ENCODE measurements at places on chromosomes 3 and 15.

DNA sequence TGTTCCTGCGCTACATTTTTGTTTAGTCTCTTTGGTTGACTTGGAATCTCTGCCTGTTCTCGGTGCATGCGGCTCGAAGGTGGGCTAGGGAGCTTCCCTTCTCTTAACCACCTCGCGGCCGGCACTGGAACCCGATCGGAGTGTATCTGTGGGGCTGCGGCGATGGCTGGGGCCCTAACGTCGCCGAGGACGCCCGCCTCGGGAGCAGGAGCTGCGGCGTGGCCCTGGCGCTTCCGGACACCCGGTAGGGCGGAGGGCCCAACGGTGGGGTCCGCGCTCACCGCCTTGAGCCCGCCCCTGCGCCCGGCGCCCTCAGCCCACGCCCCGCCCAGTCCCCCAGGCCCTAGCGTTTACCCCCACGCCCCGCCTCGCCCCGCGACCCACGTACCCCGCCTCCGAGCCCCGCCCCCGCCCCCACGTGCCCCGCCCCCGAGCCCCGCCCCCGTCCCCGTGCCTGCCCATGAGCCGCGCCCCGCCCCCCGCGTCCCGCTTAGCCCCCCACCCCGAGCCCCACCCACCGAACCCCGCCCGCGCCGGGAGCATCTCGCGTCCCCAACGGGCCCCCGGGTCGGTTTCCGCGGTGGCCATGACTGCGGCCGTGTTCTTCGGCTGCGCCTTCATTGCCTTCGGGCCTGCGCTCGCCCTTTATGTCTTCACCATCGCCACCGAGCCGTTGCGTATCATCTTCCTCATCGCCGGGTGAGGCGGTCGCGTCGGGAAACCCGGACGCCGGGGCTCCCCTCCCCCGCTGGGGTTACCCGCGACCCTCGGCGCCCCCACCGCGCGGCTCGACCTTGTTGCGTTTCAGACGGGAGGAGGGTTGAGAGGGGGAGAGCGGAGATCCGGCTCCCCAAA is at the start of gene APH1B:
APH1B (plus strand) TSS at position 568 of the 855 bp plus-strand sequence; CDS start at position 587, 19 bp downstream.
- DNase-seq: peak; percentile 25

- DNase-seq: no peak
These were observed 98.7 kb downstream of the KCNMB2 start for GRCh38 chr3:178634975-178635374.

- no peak for DNase-seq
These were observed 26.0 kb downstream of the SV2B start for GRCh38 chr15:91126080-91126479.

DNA sequence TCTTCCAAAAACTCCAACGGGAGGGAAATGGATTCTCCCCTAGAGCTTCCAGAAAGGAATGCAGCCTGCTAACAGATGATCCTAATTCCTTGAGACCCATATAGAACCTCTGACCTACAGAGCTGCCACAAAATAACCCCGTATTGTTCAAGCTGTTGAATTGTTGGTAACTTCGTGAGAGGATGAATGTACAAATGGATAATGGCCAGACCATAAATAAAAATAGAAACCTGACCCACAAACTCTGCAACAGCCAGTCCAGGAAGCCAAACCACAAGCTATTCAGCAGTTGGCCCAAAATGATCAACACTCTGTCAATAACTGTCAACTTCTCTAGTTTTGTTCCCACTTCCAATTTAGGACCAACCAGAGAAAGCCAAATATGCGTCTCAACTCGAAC is 414.0 kb upstream of the ZNF717 start:
- no peak for DNase-seq

DNA sequence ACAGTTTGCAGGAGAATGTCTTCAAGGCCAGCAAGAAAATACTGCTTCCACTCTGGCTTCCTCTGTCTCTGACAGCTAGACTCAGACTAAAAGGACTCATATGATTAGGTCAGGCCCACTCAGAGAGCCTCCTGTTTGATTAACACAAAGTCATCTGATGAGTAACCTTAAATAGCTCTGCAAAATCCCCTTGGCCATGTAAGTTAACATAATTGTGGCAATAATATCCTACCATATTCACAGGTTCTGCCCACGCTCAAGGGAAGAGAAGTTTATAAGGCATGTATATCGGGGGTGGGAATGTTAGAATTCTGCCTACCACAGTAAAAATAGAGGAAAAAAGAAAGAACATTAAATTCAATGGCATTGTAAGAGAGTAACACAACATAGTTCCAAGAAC is 20.6 kb upstream of the HHATL start:
- no peak for DNase-seq

- no peak for DNase-seq
These were observed 46.3 kb upstream of the GCNT3 start for GRCh38 chr15:59565299-59565698.

DNA sequence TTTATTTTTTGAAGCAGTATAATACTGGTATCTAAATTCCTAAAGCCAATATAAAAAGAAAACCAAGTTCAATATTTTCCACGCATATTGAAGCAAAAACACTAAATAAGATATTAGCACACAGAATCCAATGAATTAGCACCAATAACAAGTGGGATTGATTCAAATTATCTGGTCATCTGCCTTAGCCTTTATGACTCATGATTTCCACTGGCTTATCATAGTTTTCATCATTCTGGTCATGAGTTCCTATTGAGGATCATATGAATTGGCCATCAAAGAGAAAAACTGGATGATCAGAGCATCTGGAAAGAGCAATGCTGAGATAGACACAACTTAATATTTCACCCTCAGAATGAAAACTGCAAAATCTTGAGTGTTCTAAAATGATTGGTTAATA is 809.9 kb downstream of the MCTP2 start:
- DNase-seq: no peak

GRCh38 chr15:36622197-36622795 is 42.9 kb downstream of the CDIN1 start:
- no peak for DNase-seq

DNA sequence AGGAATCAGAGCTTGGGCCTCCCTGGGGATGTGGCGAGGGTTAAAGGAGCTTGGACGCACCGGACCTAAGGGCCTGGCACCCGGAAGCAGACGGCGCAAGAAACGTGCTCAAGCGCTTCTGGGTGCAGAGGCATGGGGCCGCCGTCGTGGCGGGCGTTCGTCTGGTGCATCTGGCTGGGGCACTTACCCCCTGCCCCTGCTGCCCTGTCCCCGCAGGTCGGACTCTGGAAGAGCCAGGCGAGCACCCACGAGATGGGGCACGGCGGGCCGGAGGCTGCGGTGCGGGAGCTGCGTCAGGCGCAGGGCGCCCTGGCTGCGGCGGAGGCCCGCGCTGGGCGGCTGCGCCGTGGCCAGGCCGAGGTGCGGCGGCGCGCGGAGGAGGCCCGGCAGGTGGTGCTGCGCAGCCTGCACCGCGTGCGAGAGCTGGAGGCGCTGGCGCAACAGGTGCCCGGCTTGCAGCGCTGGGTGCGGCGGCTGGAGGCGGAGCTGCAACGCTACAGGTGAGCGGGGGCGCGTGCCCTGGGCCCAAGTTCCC is 2.5 kb downstream of the EFCC1 start:
- DNase-seq: no peak

- peak; percentile 75 for DNase-seq
These were observed 31.4 kb downstream of the HRH1 start for GRCh38 chr3:11185564-11186317.

- DNase-seq: no peak
These were observed 22.1 kb downstream of the AGBL1 start for GRCh38 chr15:86101818-86102217.

DNA sequence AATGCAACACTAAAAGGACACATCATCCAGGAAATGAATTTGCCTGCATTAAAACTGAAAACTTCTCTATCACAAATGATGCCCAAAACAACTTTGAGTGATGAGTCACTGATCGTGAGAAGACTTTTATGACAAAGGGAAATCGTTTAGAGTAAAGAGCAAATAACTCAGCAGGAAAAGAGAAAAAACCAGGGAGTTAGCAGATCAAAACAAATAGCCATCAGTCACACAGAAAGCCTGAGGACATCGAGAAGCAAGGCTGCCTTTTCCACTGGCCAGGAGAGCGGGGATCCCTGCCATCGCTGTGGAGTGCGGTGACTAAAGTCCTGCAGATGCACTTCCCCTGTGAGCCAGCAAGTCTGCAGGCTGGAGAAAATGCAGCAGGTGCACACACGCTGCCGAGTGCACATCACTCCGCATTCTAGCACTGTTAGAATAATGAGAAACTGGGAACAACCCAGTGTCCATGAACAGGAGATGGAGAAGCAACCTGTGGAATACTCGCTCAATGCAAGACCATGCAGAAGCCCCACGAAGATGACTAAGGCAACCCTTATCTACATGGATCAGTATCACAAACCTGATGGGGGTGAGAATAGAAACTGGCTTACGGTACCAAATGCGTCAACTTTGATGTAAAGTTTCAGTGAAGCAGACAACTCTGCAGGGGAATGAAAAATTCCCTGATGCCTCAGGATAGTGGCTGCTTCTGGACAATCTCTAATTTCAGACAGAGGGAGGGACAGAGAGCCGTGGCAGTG is 86.4 kb downstream of the NSMCE3 start:
- DNase-seq: no peak

DNA sequence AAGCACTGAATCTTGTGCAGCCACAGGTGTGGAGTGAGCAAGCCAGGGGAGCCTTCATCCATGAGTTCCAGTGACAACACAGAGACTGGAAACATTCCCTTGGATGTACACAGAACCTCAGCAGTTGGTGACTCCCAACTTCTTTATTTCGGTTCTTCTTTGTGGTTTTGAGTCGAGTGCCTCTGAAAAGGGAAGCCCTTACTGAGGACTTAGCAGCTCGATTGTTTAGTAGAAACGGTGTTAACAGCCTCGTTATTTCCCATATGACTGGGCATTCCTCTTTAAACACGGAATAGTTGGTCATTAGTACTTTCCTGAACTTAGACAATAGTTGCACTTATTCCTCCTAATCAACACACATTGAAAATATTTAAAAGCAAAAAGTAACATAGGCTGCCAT is 7.7 kb downstream of the SLCO3A1 start:
- DNase-seq: no peak

DNA sequence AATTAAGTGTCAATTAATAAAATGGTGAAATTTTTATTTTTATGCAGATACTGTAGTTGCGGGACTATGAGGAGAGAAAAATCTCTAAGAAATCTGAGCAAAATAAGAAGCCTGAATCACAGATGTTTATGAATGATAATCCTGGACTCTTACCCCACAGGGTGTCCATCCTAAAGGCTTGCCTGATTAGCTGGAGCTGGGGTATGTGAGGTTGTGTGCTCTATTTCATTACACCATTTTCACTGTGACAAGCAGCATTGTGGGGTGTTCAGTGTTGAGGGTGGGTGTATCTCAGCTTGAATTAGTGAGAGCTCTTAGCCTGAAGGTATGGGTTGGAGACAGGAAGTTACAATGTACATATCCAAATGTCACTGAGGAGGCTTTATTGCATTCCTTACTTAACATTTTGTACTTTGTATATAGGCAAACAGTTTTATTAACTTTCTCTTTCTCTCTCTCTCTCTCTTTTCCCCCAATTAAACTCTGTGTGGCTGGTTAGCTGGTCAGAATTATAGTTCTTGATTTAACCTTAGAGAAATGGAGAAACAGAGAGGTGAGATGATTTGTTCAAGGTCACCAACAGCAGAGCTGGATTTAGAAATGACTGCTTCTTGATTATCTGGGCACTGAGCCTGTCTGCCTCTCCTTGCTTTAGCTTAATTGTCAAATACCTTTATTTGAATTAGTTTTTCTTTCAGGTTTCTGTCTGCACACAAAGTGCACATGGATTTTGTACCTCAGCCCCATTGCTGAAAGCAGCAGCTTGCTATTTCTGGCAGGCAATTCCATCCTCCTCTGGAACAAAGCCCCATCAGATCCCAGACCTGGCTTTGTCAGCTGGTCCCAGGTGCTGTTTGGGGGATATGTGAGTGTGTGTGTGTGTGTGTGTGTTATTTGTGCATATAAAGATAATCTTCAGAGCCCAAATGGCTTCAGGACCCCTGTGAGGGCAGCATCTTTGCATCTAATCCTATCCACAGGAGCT is 35.8 kb downstream of the GJD2 start:
- DNase-seq: no peak

- DNase-seq: no peak
These were observed 234.2 kb downstream of the WNT5A start for GRCh38 chr3:55252921-55253320.

GRCh38 chr15:33099213-33099612 is 95.3 kb downstream of the FMN1 start:
- DNase-seq: no peak

- no peak for DNase-seq
These were observed 33.3 kb downstream of the ZMAT3 start for GRCh38 chr3:179038216-179038898.

DNA sequence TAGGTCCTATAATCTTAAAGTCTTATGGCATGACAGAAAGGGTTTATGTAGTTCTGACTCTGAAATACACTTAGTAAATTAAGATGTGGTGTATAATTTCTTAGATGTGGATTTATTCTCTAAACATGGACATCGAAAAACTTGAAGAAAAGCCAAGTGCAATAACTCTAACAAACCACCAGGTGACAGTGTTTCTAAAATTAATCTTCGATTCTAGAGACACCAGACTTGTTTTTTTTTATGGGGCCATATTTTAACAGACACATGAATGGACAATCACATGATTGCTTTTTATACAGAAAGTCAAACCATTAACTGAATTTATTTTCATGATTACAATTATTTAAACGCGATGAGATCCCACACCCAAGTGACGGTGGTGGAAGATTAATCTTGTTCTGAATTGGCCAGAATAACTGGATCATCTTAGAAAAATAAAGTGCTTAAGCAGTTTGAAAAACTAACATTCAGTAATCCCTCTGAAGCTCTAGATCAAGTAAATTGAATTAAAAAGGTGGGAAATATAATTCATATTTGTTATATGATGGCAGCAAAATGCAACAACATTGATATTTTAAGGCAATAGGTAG is 305.1 kb downstream of the LSAMP start:
- DNase-seq: no peak

DNA sequence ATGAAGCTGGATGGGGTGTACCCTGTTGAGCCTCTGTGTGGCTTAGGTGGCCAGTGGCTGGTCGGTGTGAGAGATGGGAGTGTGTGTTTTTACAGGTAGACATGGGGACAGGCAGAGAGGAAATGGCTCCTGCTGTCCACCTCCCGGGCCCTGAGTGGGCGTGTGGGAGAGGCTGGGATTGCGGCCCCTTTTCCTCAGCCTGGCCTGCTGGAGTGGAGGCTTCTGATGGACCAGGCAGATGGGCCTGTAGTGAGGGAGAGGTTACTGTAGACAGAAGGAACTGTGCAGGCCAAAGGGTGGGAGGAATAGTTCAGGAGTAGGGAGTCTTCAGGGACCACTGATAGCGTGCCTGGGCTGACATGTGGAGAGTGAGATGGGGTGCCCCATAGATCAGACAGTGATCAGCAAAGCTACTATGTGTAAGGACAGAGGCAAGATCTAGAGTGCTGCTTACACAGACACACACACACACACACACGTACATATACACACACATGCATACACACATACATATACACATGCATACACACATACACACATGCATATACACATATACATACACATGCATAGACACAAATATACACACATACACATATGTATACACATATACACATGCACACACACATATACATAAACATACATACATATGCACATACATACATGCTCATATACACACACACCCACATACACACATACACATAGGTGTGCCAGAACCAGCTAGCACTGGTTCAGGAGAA is 26.4 kb downstream of the ACAA1 start:
- DNase-seq: no peak

Data from keratinocyte (primary cell).